ENCODE measurements at places on chromosomes 5 and 9.

- DNase-seq = peak; percentile 17
These were observed 131.3 kb downstream of the ZDHHC21 start for GRCh38 chr9:14561929-14562405.

GRCh38 chr5:61534481-61535267, 202.6 kb downstream of the ZSWIM6 start:
- no peak for DNase-seq

DNA sequence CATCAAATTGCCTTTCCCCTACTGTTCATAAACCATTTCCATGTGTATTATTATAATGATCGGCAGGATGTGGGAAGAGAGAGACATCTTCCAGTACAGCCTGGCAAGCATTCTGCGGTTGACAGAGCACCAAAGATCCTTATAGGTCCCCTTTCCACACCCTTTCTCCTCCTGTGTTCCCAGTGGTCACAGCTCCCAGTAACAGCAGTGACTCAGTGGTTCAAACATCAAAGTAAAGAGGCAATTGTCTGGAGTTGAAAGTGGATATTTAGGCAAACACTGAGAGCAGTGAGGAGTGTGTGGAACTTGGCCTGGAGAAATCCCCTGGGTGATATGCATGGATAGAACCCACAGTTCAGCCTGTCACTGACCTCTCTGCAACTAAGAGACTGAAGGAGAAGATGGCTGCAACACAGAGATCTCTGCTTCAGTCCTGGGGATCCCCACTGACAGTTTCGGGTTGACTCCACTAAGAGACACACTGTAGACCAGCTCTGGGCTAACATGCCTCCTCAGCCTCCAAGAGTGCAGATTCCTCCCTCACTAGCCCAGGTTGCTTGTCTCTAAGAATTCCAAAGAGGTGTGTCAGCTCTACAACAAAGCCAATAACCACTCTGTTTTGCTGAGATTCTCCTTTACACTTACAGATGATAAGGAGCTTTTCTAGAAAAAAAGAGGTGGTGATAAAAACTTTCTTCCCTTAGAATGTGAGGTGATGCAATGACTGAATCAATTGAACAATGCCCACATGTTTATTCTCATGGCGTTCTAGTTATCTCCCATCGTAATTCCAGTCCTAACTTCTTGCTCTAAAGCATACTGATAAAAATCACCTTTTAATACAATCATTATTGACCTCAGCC, 94.4 kb upstream of the IL6ST start:
- peak; percentile 89 for DNase-seq

DNA sequence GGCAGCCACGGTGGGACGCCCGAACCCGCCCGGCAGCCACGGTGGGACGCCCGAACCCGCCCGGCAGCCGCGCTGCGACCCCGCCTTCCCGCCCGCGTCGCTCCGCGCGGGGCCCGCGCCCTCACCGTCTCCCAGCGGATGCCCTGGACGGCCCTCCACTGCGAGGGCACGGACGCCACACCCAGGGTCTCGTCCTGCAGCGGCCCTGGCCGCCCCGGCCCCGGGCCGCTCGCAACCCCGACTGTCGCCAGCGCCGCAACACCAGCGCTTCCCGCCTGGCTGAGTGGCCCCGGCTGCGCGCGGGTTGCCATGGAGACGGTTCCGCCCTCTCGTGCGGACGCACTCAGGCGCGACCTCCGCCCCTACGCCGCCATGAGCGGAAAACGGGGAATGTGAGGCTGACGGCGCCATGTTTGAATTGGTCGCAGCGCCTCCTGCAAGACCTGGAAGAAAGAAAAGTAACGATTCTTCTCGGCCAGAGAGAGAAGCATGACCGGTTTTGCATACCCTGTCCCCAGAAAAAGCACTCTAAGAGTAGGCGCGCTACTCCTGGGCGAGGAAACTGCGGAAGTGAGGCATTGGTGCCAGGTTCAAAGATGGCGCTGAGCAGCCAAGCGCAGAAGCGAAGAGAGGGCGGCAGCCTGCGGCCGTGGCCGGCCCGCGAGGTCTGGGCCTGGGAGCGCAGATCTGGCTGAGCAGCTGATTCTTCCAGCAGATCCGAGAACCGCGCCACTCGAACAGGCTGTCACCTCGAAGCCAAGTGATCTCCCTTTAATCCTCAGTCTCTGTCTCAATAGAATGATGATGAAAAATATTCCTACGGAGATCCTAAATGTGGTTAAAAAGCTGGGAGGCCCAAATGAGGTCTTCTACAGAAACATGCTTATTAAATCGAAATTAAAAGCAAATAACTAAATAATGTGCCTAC, at the start of gene DYNC2I2:
TSS of gene DYNC2I2 (minus strand) at position 432 of the 928 bp plus-strand sequence. CDS start at position 311, 121 bp downstream.
- peak; percentile 90 for DNase-seq

DNA sequence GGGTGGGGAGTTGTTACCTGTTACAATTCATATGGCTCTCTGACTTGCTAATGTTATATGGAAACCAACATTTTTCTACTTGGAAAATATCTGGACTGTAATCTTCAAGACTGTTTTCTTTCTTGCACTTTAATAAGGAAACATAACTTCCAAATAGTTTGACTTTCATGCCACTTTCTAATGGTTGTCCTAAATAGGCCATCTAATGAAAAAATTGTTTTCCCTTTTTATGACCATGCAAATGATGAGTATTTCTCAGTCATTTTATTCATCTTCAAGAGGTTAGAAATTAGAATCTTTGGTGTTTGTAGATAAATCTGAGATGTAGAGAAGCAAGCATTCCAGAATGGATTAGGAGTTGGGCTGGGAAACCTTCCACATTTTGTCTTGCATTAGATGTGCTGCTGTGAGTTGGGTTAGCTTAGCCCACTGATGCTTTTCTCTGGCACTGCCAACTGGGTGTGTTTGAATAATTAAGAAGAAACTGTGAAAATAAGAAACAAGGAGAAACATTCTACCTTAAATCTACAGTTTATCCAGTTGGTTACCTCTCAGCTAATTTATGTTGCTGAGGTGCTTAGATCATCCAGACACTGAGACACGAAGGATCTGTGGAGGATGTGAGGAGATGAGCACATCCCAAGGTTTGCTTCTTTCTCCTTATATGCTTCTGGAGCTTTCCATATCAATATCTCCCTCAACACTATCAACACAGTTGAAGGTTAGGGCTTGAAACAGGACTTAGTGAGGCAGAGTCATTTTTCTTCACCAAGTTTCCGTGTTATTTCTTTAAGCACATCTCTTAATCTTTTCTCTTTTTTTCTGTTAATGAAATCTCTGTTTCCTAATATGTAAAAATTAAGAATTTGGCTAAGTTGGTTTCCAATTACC, 2.7 kb downstream of the RASGRF2 start:
- no peak for DNase-seq

Data from HT1080 (cell line).